Natural killer cell treated with Interleukin-12 subunit alpha and Interleukin-12 subunit beta and Interleukin-15 and Interleukin-18, amount 100 ng/mL, for 72 hours (primary cell): ENCODE measurements at places on chromosomes 11 and 22.
A peak's percentile ranks its signal among the peaks of the same experiment; 100 is the strongest.

- no peak overlapping the region for H3K27ac ChIP-seq
- DNase-seq = no peak
- H3K4me1 ChIP-seq = no peaks in the 10 kb centered on the region
- H3K27me3 ChIP-seq = no peaks in the 10 kb centered on the region
- no peak overlapping the region for H3K4me3 ChIP-seq
These were observed 1630.8 kb upstream of the TENM4 start for GRCh38 chr11:81071606-81072005.

- H3K27ac ChIP-seq = peak overlapping the region; percentile 98
- no peak for DNase-seq
- H3K36me3 ChIP-seq = peaks cover 24% of the 10 kb centered on the region
- H3K27me3 ChIP-seq = no peaks in the 10 kb centered on the region
These were observed 625 bp downstream of the EIF3D start for GRCh38 chr22:36528341-36528740.

- no peak overlapping the region for H3K4me3 ChIP-seq
- H3K36me3 ChIP-seq = no peaks in the 10 kb centered on the region
- H3K27me3 ChIP-seq = no peaks in the 10 kb centered on the region
- no peak overlapping the region for H3K27ac ChIP-seq
- no peak for DNase-seq
These were observed 64.0 kb downstream of the CCDC81 start for GRCh38 chr11:86438685-86439084.

- H3K36me3 ChIP-seq = peaks cover under 1% of the 10 kb centered on the region
- H3K4me1 ChIP-seq = peaks cover 49% of the 10 kb centered on the region
- DNase-seq = peak; percentile 26
- H3K27ac ChIP-seq = no peak overlapping the region
These were observed 10.7 kb downstream of the IL17RA start for GRCh38 chr22:17095538-17095937.

- H3K27me3 ChIP-seq = no peaks in the 10 kb centered on the region
- peaks cover 17% of the 10 kb centered on the region for H3K4me1 ChIP-seq
These were observed 30.9 kb upstream of the CREB3L1 start for GRCh38 chr11:46246521-46246920.

GRCh38 chr11:35362521-35362980, 56.8 kb downstream of the SLC1A2 start:
- no peak for DNase-seq
- no peak overlapping the region for H3K4me3 ChIP-seq
- H3K27ac ChIP-seq = no peak overlapping the region
- H3K27me3 ChIP-seq = peaks cover 31% of the 10 kb centered on the region

- no peak overlapping the region for H3K27ac ChIP-seq
- DNase-seq = no peak
- no peaks in the 10 kb centered on the region for H3K27me3 ChIP-seq
- H3K36me3 ChIP-seq = peaks cover 5% of the 10 kb centered on the region
- H3K4me1 ChIP-seq = no peaks in the 10 kb centered on the region
These were observed 311.2 kb upstream of the FAT3 start for GRCh38 chr11:91913407-91913806.

DNA sequence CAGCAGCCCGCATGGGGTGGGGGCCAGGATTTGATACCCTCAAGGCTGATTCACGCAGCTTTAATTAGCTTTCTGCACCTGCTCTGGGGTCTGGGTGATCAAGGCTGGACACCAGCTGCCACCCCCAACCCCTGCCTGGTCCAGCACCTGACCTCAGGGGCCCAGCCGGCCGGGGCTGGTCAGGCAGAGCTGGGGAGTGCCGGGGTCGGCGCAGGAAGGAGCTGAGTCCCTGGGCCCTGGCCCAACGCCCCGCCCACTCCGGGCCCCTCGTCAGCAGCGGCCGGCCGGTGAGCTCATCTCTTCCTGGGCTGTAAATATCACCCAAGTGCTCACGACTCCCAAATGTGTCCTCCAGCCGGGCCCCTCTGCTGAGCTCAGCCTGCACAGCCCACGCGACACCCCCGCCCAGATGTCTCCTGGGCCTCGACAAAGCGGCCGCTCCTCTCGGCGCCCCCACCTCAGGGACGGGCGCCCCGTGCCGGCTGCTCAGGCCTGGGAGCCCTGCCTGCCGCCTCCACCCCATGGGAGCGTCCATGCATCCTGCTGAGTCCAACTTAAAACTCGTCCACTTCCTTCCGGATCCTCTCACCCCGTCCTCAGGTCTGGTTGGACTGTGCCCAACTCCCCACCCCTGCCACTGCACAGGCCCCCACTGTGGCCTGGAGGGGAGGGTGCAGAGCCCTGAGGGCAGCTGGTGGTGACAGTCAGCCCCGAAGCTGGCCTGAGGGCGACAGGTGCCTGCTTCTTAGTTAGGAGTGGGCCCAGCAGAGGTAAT, 29.0 kb downstream of the RTN4R start:
- H3K4me3 ChIP-seq = no peak overlapping the region
- peak overlapping the region; percentile 41 for H3K27ac ChIP-seq
- H3K27me3 ChIP-seq = no peaks in the 10 kb centered on the region
- H3K4me1 ChIP-seq = peaks cover 17% of the 10 kb centered on the region
- no peaks in the 10 kb centered on the region for H3K36me3 ChIP-seq
- DNase-seq = peak; percentile 68

DNA sequence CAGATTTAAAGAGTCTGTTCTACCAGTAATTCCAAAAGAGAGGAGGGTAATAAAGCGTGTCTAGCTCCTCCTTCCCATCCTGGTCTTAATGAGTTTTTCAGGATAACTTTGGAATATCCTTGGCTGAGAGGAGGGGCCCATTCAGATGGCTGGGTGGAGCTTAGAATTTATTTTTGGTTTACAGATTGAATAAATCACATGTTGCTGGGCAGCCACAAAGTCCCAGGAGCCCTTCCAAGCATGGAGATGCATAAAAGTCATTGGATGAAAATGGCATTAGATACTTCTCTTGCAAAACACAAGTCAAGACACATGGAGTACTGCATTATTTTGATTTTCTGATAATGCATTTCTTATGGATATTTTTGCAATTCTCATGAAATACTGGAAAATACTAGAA, 139.0 kb downstream of the TRPC6 start:
- no peak for DNase-seq
- no peak overlapping the region for H3K27ac ChIP-seq
- H3K4me1 ChIP-seq = no peaks in the 10 kb centered on the region
- H3K4me3 ChIP-seq = no peak overlapping the region

- H3K27ac ChIP-seq = no peak overlapping the region
- H3K4me1 ChIP-seq = peaks cover 14% of the 10 kb centered on the region
- no peaks in the 10 kb centered on the region for H3K27me3 ChIP-seq
- H3K36me3 ChIP-seq = no peaks in the 10 kb centered on the region
- H3K4me3 ChIP-seq = no peak overlapping the region
These were observed 17.9 kb downstream of the CAPN5 start for GRCh38 chr11:77084581-77085191.

GRCh38 chr11:69630017-69630416, 10.9 kb upstream of the CCND1 start:
- no peak overlapping the region for H3K4me3 ChIP-seq
- no peak for DNase-seq
- no peak overlapping the region for H3K27ac ChIP-seq
- H3K27me3 ChIP-seq = peaks cover 50% of the 10 kb centered on the region
- no peaks in the 10 kb centered on the region for H3K4me1 ChIP-seq
- H3K36me3 ChIP-seq = peaks cover 4% of the 10 kb centered on the region

GRCh38 chr22:35542157-35542938, 1.7 kb downstream of the RASD2 start:
- H3K27me3 ChIP-seq = peaks cover 29% of the 10 kb centered on the region
- H3K4me1 ChIP-seq = peaks cover 9% of the 10 kb centered on the region
- peaks cover 3% of the 10 kb centered on the region for H3K36me3 ChIP-seq
- no peak overlapping the region for H3K27ac ChIP-seq
